A549 treated with AZD2906 at 1 μM for 4 hours (cell line): ENCODE measurements at places on chromosomes 7 and 10. TPM values are rescaled to one million over a fixed set of nuclear protein-coding genes. Genes with fewer than 3 reads are reported as not detected.

The NAT16 gene
- 0.13 to 0.19 TPM (median 0.15 TPM) in 5 replicates for total RNA-seq

The NUPR2 gene
- not detected in 5 replicates for total RNA-seq

The SH2B2 gene
- 1.5 to 3.7 TPM (median 3.2 TPM) in 5 replicates for total RNA-seq

The PAXIP1 gene
- total RNA-seq, result 11.7 to 14.1 TPM (median 13.5 TPM) in 5 replicates

The SKAP2 gene
- total RNA-seq, result 13.4 to 17.0 TPM (median 14.9 TPM) in 5 replicates
